Fibroblast of skin of left quadriceps (primary cell): ENCODE measurements at places on chromosomes 1 and 21.
A peak's percentile ranks its signal among the peaks of the same experiment; 100 is the strongest.

GRCh38 chr1:70284366-70284765 lies 63.2 kb downstream of the SRSF11 start:
- DNase-seq: no peak

DNA sequence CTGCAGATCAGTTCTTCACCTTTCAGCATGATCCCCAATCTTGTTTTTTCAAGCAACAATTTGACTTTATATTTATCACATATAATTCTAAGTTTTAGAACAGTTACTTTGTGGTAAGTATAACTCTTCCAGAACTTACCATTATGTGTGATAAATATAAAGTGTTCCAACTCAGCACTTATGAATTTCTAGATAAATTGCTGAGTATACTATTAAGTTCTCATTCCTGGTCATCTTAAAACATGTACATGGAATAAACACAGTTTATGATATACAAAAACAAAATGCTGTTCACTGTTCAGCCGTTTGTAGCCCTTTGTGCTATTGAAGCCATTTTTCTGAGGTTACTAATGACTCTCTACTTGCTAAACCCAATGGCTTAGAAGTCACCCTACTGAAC lies 5.1 kb upstream of the XPR1 start:
- DNase-seq: no peak

DNA sequence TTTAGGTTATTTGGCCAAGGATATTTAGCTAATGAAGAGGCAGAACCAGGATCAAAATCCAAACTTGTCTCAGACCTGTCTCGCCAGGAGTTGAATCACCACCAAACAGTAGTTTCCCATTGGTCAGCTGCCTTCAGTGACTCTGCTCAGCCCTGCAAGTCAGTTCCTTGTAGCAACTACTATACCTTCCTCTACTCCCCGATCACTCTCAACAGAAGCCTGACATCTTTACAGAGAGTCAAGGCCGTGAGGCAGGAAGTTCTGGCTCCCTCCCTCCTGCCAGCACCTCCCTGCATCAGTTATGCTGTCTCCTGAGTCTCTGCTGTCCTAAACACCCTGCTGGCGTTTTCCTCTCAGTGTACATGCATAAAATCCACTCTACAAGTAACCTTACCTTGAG lies 13.2 kb downstream of the PSMD4 start:
- no peak for DNase-seq

DNA sequence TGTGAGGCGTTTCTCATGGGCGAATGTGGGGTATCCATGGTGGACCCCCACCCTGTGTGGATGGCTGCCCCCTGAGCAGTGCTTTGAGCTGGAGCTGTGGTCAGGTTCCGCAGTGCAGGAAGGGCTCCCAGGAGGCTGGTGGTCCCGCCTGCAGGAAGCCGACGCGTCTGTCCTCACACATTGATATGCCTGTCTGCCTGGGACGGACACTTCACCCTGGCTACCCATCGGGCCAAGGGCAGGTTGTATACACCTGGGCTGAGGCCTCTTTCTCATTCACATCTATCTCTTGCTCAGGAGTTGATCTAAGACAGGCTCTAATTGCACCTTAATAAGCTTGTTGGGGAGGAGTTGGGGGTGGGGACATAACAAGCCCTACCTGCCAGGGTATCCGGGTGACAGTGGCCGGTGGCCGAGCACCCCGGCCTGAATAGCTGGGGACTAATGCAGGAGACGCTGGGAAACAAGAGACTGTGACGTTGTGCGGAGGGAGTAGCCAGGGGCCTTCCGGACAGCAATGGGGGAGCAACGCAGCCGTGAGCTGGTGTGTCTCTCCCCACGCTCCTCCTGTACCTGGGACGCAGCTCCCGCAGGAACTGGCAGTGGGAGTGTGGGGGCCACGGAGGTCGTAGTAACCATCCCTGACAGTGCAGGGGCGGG lies 21.7 kb downstream of the PDXK start:
- DNase-seq: no peak

DNA sequence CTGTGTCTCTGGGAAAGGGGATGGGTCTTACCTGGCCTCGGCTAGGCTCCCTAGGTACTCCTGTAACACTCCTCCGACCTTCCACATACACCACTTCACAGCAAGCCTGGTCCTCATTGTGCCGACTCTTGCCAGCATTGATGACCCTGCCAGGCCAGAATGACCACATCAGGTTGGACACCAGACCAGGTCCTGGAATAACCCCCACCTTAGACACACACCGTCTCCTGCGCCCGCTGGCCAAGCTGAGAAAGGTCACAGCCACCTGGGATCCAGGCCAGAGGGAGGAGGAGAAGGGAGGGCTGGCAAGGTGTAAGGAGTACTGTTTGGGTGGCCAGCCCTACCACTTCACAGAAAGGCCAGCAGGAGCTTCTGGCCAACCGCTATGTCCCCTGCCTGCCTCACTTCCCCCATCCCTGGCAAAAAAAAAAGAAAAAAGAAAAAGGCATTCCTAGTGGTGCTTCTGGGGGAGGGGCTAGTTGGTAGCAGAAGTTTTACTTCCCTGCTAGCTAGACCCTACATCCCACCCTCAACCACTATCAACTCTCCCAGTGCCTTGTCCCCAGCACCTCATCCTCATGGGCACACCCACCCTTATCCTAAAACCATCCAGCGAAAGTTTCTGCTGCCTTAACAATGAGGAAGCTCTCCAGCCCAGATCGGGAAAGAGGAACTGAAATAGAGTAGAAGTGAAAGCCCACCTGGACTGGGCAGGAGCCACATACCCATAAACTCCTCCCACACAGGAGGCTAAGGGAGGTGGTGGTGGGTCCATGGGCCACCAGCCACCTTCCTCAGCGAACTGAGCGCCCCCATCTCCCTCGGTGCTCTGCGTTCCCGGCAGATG lies 1.4 kb downstream of the PPM1J start:
- no peak for DNase-seq

- DNase-seq: no peak
Measured at GRCh38 chr1:197285526-197286205, 17.6 kb downstream of the CRB1 start.

- no peak for DNase-seq
Measured at GRCh38 chr1:111085676-111086075, 54.2 kb downstream of the DRAM2 start.

GRCh38 chr1:3777647-3778589 lies 5.4 kb downstream of the SMIM1 start:
- DNase-seq: no peak

GRCh38 chr1:93692983-93693591 lies 11.4 kb upstream of the BCAR3 start:
- no peak for DNase-seq

- DNase-seq: no peak
Measured at GRCh38 chr21:45297329-45297728, 9.6 kb upstream of the POFUT2 start.

DNA sequence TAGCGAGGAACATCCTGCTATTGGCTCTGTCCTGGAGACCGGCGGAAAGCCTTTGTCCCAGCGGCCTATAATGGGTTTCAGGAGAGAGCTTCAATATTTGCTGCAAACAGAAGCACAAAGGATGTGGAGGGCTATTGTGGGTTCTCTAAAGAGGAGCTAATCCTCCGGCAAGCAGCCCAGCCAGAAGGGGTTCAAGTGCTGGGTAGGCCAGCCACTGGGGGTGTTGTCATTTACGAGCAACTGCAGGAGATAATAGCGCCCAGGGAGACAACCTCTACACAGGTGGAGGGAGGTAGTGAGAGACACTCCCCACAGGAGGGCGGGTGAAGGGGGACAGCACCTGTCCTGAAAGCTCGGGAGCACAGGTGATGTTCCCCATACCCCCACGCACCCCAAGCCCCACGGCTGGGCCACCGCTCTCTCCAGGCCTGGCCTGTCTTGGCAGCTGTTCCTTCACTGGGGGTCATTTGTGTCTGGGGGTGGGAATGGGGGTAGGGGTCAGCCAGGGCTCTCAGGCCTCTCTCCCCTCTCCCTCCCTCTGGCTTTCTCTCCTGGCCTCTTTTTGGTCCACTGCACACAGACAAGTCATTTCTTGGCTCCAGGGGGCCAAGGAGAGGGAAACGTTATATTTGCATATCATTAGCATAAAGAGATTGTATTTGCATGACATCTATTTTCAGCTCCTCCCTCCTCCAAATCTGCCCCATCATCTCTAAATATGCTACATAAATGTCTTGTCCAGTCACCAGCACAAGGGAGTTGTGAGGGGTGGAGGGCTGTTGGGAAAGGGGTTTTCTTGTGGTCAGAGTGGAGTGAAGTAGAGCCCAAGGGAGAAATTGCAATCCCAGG lies 22.0 kb upstream of the SLC26A9 start:
- no peak for DNase-seq

DNA sequence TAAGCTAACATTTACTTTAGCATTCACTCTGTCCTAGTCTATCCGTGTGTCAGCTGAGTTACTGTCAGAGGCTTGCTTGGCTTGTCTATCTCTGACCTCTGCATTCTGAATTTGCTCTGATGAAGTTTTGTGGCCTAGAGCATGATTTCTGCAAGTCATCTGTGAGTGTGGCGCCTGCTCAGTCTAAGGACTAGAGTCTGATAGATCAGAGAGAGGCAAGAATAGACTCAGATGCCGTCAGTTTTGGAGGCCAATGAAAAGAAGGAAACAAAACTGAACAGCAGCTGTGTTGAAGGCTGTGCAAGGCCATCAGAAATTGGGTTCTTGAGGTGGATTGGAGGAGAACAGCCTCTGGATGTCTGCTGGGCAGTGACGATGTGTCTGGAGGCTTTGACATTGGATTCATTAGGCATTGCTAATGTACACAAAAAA lies 573.1 kb downstream of the USP25 start:
- DNase-seq: no peak

DNA sequence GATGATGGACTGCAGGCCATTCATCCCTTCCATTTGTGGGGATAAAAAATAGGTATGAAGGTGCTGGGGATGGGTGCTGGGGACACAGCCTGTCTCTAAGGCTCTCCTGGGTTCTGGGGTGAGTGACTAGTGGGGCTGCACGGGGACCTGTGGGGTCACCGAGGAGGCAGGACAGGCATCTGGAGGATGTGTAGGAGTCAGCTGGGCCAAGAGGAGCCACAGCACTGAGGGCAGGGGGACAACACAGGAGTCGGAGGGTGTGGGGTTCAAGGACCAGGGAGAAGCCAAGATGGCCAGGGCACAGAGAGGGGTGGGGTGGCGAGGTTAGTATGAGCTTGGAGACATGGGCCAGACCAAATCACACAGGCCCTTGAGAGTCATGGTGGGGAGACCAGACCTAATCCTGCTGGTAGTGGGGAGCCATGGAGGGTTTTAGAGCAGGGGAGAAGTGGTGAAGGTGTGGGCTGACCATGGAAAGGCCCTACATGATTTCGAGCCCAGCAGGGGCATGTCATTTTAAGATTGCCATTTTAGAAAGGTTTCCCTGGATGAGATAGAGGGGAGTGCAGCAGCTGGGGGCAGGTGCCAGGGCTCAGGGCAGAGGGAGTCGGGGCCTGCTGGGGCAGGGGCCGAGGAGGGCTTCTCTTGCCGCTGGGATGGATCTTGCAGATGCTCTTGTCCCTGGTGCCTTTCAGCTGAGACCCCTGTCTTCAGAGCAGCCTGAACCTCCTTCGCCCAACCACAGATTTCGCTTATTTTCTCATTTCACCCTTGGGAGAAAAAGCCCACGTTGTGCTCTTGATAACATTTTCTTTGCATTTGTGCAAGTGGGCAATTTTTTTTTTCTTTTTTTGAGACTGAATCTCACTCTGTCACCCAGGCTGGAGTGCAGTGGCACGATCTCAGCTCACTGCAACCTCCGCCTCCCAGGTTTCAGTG lies 22.7 kb downstream of the SERINC2 start:
- DNase-seq: no peak

- peak; percentile 1 for DNase-seq
Measured at GRCh38 chr1:31374511-31375196, 1.8 kb upstream of the FABP3 start.

- no peak for DNase-seq
Measured at GRCh38 chr1:10936998-10937901, 75.2 kb upstream of the TARDBP start.

GRCh38 chr1:183807549-183808168 lies 2.7 kb downstream of the RGL1 start:
- DNase-seq: no peak

DNA sequence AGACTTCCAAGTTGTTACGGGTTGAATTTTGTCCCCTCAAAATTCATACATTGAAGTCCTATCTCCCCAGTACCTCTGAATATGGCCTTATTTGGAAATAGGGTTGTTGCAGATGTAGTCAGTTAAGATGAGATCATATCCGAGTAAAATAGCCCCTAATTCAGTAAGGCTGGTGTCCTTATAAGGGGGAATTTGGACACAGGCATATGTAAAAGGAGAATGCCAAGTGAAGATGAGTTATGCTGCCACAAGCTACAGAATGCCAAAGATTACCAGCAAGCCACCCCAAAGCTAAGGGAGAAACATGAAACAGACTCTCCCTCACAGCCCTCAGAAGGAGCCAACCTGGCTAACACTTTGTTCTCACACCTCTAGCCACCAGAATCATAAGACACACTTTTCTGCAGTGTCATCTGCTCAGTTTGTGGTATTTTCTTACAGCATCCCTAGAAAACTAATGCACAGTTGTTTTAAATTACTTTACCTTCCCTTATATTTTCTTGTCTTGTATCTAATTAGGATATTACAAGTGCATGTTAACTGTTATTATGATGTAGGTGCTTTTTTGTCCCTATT lies 43.3 kb upstream of the PRDX6 start:
- DNase-seq: no peak
